ENCODE measurements at places on chromosomes 12 and 14.

DNA sequence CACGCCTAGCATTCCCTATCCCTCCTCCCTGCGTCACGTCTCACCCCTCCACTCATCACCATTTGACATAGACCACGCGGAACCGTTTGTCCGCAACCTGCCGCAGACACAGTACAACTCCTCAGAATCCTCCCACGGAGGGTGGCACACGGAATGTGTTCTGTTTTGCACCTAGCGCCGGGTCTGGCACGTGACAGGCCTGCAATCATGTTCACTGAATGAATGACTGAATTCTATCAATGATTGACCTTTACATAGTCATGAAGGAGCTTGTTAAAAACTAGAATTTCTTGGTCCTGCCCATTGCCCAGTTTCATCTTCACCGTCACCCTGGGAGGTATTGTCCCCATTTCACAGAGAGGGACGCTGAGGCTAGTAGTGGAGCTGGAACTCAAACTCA is 4.7 kb downstream of the SLC6A12 start:
- DNase-seq: no peak

- no peak for DNase-seq
Observed at GRCh38 chr12:93448796-93449195, 7.0 kb upstream of the UBE2N start.

DNA sequence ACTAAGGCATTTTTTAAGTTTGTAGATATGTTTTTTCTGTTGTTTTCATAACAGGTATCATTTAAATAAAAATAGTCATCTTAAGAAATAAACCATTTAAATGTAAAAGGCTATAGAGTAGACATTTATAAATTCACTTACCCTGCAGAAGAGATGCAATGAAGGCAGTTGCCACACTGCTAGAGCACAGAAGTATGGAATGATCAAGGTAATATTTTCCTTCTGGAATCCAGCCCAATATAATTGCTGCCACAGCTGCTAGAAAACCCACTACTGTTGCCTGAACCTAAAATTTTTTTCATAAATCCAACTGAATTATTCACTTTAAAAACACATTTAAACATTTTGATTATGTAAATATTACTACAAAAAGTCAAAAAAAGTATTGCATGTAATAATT is 69.2 kb downstream of the SLC41A2 start:
- no peak for DNase-seq

- no peak for DNase-seq
Observed at GRCh38 chr12:115973066-115973465, 304.4 kb downstream of the MED13L start.

- DNase-seq: no peak
Observed at GRCh38 chr12:5197131-5197530, 153.5 kb downstream of the KCNA5 start.

GRCh38 chr12:7916936-7917335 is 19.1 kb downstream of the SLC2A3 start:
- DNase-seq: no peak

- no peak for DNase-seq
Observed at GRCh38 chr12:106973545-106973944, 13.4 kb downstream of the MTERF2 start.

GRCh38 chr12:121806546-121807423 is 3.0 kb downstream of the SETD1B start:
- no peak for DNase-seq

DNA sequence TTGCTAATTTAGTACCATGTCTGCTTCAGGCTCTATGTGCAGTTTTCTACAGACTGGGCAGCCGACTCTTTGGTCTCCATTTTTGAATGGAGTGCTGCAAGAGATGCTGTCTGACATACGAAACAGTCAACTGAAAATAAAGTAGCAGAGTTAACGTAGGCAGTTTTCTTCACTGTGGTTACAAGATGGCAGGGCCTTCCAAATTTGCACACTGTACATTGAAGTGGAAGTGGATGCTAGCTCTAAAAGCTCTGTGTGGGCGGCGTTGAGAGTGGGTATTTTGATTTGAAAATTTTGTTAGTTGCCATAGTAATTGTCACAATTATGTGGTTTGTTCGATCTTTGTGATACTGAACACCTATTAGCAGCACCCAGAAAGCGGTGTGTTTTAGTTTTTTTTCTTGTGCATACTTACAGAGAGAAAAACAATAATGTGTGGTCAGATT is 154.9 kb upstream of the ATP2B1 start:
- no peak for DNase-seq

GRCh38 chr14:70045844-70046535 is 142.8 kb downstream of the SLC8A3 start:
- peak; percentile 49 for DNase-seq

DNA sequence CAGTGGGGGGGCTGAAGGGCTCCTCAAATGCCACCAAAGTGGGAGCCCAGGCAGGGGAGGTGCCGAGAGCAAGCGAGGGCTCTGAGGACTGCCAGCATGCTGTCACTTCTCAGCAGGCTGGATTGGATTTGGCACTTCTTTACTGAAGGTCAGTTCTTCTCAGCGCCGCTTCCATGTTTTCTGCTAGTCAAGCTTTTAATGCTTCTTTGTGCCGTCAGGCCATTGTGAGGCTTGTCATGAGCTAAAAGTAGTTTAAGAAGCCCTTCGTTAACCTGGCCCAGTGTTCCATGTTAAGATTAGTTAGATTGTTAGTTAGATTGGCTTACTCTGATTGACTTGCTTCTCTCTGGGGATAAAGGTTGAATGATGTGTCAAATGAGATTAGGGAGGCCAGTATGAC is 13.4 kb downstream of the GABARAPL1 start:
- no peak for DNase-seq

DNA sequence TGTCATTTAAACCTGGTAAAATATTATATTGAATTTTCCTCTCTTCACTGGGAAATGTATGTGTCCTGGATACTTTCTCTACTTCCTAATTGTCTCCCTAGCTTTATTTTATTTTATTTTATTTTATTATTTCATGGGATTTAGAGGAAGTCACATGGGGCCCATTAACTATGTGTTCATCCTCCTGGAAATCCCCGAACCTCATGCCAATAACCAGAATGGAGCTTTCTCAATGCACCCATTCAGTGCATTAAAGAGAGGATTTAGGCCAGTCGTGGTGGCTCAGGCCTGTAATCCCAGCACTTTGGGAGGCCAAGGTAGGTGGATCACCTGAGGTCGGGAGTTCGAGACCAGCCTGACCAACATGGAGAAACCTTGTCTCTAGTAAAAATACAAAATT is 1.3 kb upstream of the RPGRIP1 start:
- DNase-seq: no peak

- DNase-seq: no peak
Observed at GRCh38 chr12:19436931-19437330, 2.4 kb upstream of the AEBP2 start.

DNA sequence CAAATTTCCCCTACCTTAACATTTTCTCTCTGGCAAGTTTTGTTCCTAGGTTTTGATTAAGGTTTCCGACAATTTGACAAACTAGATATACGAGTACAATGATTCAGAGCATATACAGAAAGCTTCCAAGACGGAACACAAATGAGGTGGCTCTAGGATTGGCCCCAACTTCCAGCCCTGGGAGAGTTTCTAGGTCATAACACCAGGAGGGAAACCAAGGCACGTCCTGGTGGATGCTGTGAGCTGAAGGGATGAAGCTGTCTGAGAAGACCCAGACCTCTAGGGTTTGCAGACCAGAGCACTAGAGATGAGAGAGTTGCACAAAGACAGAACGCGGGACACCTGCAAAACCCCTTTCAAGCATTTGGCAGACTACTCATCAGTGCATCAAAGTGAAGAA is 51.5 kb upstream of the CAND1 start:
- no peak for DNase-seq

DNA sequence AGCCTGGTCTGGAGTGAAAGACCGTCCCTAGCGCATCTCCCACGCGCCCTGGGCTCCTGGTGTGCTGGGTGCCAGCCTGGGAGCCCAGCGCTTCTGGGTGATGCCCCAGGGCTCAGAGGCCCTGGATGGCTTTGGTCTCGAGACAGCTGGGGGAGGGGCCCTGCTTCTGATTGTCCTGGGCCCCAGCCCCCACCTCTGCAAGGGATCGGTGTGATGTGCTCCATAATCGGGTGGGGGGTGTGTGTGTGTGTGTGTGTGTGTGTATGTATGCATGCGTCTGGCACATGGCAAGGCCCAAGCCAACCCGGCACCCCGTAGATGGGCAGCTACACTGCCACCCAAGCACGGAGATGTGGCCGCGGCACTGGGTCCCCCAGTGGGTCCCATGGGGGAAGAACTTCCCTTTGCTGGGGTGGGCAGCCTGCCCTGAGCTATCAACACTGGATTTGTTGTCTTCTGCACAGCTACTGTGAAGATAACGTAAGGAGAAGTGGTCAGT is 3.1 kb downstream of the ZBTB42 start:
- DNase-seq: no peak

GRCh38 chr14:60944204-60944603 is 36.7 kb downstream of the TRMT5 start:
- no peak for DNase-seq

GRCh38 chr14:68899033-68899603 is 80.0 kb downstream of the ACTN1 start:
- no peak for DNase-seq

GRCh38 chr12:115337693-115338543 is 653.9 kb upstream of the TBX3 start:
- DNase-seq: no peak

GRCh38 chr12:30822385-30823155 is 67.8 kb upstream of the CAPRIN2 start:
- DNase-seq: peak; percentile 42

- no peak for DNase-seq
Observed at GRCh38 chr14:84433961-84434360, 1096.0 kb upstream of the FLRT2 start.

DNA sequence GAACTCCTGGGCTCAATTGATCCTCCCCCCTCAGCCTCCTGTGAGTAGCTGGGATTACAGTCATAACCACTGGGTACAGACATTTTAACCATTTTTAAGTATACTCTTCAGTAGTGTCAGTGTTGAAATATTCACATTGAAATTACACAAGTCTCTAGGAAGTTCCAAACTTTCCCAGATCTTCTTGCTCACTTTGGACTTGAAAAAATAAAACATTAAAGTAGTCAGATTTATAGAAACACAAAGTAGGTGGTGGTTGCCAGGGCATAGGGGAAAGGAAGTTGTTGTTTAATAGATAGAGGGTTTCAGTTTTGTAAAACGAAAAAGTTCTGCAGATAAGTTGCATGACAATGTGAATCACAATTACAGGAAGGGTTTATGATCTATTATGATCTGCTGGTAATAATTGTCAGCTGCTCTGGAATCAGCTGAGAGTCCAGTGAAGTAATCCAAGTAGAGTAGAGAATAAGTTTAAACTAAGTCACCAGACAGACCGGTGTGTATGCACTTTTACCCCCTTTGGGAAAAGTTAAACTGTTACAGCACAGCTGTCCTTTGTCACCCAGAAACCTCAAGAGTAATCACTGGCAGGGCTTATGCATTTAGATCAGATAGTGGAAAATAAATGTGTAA is 27.4 kb downstream of the PCNX1 start:
- no peak for DNase-seq

DNA sequence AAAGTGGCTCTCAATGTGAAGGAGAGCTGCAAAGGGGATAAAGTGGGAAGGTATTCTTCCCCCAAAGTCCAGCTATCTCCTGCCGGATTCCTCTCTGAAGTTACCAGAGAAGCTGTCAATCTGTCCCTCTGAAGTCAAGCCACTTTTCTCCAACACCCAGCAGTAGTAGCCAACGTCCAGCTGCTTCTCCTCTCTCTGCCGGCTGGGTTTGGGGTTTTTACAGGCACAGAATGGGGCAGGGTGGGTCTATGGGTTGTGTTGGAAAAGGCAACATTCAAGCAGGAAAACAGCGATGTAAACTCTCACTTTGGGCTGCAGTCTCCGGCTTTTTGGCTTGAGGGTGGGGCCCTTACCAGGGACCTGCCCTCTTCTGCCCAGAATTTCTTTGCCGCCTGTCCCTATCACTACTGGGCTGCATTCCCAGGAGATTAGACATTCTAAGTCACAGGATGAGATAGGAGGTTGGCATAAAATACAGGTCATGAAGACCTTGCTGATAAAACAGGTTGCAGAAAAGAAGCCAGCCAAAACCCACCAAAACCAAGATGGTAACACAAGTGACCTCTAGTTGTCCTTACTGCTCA is 16.3 kb downstream of the CAPZA3 start:
- DNase-seq: no peak

GRCh38 chr14:30620178-30620577 is 1.9 kb upstream of the SCFD1 start:
- DNase-seq: no peak

- no peak for DNase-seq
Observed at GRCh38 chr14:86003998-86004397, 474.1 kb downstream of the FLRT2 start.

DNA sequence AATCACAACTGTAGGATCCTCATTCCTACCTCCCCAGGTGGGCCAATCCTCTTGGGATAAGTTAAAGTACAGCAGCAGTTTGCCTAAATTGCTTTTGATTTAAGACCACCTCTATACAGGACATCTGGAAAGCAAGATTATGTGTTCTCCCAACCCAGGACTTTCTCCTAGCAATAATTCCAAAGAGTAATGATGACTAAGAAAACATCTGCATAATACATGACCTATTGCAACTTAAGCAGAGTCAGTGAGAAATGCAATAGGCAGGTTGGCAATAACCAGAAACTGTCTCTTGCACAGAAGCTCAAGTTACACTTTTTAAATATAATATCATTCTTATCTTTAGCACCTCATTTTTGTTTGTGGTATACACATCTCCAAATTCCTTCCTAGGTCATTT is 275.4 kb downstream of the TRHDE start:
- no peak for DNase-seq

DNA sequence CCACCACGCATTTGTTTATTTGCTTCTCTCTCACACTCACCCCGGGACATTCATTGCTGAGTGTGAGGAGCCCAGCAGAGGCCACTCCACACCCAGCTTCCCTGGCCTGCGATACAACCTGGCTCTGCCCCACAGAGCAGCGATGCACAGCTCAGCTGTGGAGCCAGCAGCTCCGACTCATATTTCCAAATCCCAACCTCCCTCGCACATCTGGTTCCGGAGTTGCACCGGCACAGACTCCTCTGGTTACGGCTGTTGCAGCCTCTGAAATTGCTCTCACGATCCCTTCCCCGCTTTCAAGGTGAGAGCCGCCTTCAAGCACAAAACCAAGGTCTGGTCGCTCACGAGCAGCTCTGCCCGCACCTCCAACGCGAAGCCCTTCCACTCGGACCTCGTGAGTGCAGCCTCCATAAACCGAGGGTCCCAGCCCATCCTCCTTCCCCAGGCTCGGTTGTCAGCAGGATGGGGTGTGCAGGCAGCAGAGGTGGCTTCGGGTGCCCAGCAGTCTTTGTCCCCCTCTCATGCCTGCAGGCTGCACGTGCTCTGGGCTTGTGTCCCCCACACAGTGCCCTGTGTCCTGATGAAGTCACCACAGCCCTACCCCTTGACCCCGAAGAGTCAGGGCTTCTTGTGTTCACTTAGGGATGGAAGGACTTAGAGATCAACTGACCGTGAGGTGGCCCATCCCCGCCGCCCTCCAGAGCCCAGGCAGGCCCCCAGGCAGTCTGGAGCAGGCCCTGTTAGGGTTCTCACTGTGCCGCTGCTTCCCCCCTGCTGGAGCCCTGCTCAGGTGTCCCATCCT is 184.3 kb downstream of the ADGRD1 start:
- DNase-seq: no peak
